Muscle of leg (tissue), 16 donors: ENCODE measurements at places on chromosomes 16 and 17. TPM values are rescaled to one million over a fixed set of nuclear protein-coding genes. Genes with fewer than 3 reads are reported as not detected.

DNA sequence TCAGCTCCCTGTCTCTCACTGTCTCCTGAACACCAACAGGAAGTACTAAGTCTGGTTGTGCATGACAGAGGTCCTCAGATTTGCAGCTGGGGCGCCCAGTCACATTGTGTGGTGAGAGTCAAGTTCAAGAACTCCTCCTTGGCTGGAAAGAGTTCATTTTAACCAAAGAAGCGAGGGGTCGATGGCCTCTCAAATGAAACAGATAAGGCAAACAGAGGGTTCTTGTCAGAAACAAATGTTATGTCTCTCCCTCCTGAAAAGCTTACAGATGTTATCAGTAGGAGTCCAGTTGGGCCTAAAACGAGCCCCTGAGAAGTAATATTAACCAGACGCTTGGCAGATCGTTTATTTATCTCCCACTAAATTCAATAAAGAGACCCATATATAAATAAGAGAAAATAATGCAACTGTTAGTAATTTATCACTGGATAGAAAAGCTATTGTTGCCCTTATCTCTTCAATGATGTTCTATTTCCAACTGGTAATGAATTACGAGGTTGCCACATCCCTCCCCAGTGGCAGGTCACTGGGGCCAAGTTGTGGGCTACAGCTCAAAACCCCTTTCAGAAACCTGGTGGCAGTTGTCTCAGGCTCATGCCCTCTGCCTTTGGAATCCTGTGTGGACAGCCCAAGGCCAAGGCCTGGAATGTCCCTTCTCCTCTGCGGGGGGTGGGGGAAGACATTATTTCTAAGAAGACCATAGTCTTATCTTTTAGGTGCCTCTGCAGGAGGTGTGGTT, 307.5 kb upstream of the DYNLRB2 start:
- H3K36me3 ChIP-seq, result no peaks in the 10 kb centered on the region
- H3K27ac ChIP-seq, result no peak overlapping the region
- no peak overlapping the region for H3K4me3 ChIP-seq
- H3K4me1 ChIP-seq, result no peaks in the 10 kb centered on the region

KCNG4 gene
- under 0.01 TPM for total RNA-seq

- H3K4me1 ChIP-seq, result no peaks in the 10 kb centered on the region
- H3K36me3 ChIP-seq, result no peaks in the 10 kb centered on the region
- DNase-seq, result no peak
- H3K27me3 ChIP-seq, result no peaks in the 10 kb centered on the region
- H3K4me3 ChIP-seq, result no peak overlapping the region
These were observed 90.6 kb downstream of the AMFR start for GRCh38 chr16:56334761-56335160.

DNA sequence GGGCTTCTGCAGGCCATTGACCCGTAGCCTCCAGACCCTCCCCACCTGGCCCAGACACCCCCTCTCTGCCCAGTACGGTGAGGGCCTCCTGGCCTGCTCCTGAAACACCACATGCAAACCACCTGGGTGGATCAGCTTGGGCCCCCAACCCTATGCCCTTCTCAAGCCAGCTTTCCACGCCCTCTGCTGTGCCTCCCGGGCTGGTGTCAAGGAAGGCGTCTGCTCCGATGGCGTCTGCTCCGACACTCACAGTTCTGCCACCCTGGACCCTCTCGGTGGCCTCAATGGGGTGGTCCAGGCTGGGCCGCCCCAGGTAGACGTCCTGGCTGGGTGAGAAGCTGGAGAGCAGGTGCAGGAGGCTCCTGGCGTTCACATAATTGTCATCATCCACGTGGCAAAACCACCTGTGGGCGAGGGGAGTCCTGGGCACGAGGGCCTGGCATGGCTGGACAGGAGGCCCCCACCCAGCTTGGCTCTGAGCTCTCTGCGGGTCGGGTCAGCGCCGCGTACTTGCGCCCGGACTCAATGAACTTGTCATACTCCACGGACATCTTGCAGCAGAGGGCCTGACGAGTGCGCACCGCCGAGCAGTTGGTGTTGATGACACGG, 1.4 kb downstream of the RFNG start:
- peaks cover 63% of the 10 kb centered on the region for H3K36me3 ChIP-seq
- H3K27ac ChIP-seq, result no peak overlapping the region
- peaks cover 25% of the 10 kb centered on the region for H3K4me1 ChIP-seq
- peak overlapping the region; percentile 64 for H3K4me3 ChIP-seq
- no peak for DNase-seq
- H3K27me3 ChIP-seq, result no peaks in the 10 kb centered on the region

DNA sequence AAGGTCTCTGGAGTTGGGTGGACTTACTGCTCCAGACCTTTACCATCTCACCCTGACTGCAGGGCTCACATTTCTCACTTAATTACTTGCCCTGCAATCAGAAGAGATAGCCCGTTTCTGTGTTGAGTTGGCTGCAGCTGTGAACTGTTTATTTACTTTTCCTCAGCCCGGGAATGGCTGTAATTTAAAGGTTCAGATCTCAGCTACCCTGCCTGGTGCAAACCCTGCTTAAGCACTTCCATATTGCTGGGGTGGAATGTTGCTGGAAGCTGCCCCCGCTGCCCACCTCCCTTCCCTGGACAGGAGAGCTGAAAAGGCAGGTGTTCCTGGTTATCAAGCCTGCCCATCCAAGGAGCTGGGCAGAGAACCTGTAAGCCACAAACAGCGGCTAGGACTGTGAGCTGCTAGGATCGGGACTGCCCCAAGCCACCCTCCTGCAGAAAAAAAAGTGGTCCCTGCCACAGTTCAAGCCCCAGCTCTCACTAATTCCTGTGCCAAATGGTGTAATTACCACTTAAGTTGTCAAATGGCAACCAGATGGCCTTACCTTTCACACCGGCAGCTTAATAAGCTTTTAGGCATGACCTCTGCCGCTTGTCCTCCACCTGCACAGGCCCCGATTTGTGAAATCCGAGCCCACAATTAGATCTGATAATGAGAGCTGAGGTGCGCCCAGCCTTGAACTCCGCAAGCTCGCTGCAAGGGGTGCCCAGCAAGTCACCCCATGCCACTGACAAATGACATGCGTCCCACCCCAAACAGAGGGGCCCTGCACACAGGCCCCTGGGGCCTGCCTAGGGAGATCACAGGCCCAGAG, 269.8 kb downstream of the C16orf95 start:
- no peaks in the 10 kb centered on the region for H3K36me3 ChIP-seq
- H3K27me3 ChIP-seq, result peaks cover 56% of the 10 kb centered on the region
- no peak for DNase-seq

DNA sequence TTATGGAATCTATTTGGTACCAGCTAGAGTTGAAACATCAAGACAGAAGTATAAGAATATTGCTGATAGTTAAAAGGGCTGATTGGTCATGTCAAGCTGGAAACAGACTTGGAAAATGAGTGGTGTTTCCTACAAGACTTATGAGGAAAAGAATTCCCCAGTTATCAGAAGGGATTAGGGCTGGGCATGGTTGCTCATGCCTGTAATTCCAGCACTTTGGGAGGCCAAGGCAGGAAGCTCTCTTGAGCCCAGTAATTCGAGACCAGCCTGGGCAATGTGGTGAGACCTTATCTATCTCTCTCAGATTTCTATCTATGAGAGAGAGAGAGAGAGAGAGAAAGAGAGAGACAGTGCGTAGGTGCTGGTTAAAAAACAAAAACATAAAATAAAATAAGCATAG, 139.5 kb upstream of the PMFBP1 start:
- DNase-seq, result no peak
- H3K36me3 ChIP-seq, result no peaks in the 10 kb centered on the region
- H3K27ac ChIP-seq, result no peak overlapping the region
- H3K27me3 ChIP-seq, result no peaks in the 10 kb centered on the region

DNA sequence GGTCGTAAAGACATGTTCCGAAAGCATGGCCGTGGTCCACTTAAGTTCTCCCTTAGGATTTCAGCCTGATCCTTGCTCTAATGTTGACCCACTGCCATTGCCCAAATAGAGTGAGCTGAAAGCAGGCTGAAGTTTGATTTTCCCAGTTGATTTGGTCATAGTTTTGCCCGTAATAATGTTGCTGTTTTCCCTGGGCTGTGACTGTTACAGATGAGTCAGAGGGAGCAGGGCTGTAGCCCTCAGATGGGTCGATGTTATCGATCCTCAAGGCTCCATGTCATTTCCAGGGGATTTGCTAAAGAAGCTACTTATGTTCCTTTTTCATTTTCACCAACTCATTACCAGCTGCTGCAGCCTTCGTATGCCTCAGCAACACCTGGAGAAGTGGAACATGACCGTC, 169.0 kb upstream of the ZFHX3 start:
- no peak for DNase-seq
- no peak overlapping the region for H3K27ac ChIP-seq
- peaks cover 17% of the 10 kb centered on the region for H3K4me1 ChIP-seq

HEATR9 gene
- total RNA-seq, result not detected
